Suppressor macrophage treated with lipopolysaccharide for 1 hour (primary cell): ENCODE measurements at places on chromosomes 4 and X.

- DNase-seq, result no peak
These were observed 114.3 kb upstream of the HS3ST1 start for GRCh38 chr4:11542952-11543351.

DNA sequence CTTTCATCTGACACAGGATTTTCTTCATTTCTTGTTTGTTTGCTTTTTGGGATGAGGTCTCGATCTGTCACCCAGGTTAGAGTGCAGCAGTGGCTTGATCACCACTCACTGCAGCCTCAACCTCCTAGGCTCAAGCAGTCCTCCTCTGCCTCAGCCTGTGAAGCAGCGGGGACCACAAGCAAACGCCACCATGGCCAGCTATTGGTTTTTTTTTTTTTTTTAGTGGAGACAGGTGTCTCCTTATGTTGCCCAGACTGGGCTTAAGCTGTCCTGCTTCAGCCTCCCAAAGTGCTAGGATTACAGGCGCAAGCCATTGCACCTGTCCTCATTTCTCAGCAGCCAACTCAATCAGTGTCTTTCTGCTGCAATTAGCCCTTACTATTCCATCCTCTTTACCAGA is 10.3 kb downstream of the SPRY1 start:
- no peak for DNase-seq

DNA sequence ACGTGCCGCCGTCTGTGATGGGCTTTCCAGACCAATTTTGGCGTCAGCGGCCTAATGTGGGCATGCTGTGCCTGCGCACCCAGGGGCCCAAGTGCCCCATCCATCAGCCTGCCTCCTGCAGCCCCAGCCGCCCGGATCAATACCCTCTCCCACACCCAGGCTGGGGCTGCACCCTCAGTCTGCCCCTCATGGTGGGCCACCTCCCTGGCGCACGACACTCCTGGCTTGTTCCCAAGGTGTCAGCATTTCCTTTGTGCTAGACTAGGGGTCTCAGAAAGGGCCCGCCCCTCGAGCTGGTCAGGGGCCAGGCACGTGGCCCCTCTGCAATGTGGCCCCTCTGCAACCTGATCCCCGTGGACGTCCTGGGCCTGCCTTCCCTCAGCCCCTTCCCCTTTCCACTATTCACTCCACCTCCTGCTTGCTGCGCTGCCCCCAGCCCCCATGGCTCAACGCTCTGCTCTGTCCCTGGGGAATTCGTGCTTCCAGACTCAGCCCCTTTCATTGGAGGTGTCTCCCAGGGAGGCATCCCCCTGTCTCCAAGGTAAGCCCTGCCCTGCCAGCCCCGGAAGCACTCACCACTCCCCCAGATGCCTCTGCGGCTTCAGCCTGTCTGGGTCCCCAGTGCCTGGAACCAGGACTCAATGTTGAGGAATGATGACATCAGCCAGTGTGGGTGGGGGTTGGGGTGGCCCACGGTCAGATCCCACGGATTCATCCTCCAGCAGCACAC is 130.8 kb downstream of the HMX1 start:
- DNase-seq, result no peak

DNA sequence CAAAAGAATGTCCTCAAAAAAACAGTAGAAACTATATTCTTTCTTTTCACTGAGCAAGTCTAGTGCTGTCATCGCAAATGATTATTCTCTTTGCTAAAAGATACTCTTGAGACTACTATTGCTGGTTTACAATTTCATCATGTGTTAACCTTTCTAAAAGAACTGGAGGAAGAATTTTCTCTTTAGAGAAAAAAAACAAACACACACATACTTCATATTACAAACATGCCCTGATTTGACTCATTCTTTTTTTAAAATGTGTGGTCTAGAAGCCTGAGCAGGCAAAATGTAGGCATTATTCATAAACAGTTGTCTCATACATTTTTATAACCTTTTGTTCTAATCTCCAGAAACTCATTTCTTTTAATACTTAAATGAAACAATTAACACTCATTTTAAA is 60.6 kb upstream of the FAT4 start:
- DNase-seq, result no peak

DNA sequence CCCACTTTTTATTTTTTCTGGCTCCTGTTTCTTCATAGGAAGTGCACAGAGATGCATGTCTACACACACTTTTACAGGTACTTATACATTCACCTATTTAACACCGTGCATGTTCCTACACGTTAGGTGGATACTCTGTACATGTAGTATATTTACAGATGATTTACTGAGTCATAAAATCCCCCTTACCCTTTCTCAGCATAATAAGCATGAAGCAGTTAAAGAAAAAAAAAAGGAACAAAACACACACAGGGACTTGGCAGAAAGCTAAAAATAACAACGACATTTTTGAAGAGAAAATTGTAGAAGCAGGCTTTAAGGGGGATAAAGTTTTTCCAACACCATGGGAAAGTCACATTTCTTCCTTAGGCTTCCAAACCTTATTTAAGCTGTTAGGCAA is 96.4 kb upstream of the IQCM start:
- DNase-seq, result no peak

DNA sequence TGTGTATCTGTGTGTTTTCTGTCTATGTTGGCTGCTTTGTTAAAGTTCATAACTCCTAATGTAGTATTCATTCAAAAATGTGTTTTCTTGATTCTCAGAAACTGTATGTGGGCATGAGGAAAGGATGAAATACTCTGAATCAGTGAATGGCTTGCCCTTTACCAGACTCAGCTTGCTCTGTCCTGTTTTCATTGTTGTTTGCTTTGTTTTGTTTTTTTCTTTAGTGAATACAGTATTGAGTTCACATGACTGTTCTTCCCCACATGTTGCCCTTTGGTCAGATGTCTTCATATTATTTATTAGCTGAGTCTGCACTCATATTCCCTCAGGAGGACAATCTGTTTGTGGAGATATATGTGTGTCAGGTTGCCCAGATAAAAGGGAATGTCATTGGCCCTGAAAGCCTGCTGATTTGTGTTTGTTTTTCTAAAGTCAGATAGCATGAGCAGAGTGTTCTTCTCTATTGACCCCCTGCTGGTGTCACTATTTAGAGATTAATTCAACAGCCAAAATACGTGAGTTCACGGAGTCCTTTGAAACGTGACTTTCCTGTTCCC is 1184.4 kb downstream of the RPA4 start:
- DNase-seq, result no peak

DNA sequence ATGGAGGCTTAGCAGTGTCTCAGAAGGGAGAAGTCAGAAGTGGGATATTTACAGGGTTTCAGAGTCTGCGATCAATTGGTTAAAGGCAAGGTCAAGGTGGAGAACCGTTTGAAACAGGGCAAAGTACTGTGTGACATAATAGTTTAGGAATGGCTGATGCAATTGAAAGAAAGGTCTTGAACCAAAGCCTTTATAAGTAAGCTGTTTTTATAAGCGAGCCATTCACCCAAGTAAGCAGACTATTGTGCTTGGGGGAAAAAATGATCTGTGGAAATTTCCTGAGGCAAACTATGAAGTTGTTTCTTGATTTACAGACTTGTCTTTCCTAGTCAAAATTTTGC is 327.3 kb downstream of the CAMK2D start:
- no peak for DNase-seq

GRCh38 chr4:181498148-181498547 is 745.1 kb upstream of the TENM3 start:
- no peak for DNase-seq

- DNase-seq, result no peak
These were observed 11.6 kb downstream of the ENAM start for GRCh38 chr4:70640192-70640591.

DNA sequence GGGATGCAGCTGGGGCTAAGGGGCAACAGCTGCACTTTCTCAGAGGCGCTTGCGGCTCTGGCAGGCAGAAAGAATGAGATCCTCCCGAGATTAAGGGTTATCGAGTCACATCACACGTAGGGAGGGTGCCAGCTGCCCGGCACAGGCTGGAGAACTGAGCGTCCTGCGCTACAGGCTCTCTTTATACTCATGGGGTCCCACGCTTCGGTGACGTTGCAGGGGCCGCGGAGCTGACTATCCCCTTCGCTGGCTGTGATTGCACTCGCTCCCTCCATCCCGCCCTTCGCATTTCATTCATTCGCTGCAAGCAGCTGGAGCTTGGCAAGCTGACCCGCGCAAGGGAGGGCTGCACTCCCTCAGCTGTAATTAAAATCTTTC is at the start of gene TACR3:
Gene TACR3, minus strand, starts transcription at position 156 of the 378 bp plus-strand sequence. CDS start 310 bp downstream, outside the sequence.
- no peak for DNase-seq

- no peak for DNase-seq
These were observed 34.5 kb upstream of the KDR start for GRCh38 chr4:55159851-55160250.

DNA sequence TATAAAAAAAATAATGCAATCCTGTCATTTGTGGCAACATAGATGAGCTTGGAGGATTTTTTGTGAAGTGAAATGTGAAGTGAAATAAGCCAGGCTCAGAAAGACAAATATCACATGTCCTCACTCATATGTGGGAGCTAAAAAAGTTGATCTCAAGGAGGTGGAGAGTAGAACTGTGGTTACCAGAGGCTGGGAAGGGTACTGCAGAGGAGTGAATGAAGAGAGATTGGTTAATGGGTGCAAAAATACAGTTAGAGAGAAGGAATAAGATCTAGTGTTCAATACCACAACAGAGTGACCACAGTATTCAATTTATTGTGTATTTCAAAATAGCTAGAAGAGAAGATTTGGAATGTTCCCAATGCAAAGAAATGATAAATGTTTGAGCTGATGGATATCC is 13.4 kb upstream of the ZCCHC18 start:
- no peak for DNase-seq

DNA sequence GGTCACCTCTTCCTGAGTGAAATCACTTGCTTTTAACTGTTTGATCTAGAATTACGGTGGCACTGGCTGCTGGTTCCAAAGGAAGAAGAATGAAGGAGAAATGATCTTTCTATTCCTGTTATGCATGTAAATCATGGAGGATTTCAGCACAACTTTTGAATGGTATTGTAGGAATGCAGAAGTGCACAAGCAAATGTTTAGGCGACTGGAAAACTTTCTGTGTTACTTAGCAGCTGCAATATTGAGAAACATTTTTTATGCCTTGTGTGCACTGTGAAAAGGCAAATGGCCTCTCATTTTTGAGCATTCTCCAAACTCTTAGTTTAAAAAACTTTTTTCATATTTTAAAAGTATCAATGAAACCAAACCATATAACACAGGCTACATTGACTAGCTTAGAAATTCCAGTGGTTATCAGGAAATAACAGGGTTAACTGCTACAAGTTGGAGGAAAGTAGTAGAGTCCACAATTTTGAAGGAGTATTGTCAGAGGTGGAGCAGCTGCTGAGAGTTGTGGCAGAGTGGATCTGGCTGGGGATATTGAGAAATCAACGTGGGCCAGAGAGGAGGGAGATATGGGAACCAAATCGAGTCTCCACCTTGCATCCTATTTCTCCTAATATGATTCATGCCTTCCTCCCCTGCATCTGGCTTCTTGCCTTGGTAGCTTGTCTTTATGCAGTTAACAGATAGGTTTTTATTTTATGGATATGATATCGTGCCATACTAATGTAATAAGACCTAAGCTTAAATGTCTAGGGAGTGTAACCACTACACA is 32.0 kb upstream of the FHL1 start:
- no peak for DNase-seq

- no peak for DNase-seq
These were observed 559 bp upstream of the PCDH18 start for GRCh38 chr4:137532869-137533236.

DNA sequence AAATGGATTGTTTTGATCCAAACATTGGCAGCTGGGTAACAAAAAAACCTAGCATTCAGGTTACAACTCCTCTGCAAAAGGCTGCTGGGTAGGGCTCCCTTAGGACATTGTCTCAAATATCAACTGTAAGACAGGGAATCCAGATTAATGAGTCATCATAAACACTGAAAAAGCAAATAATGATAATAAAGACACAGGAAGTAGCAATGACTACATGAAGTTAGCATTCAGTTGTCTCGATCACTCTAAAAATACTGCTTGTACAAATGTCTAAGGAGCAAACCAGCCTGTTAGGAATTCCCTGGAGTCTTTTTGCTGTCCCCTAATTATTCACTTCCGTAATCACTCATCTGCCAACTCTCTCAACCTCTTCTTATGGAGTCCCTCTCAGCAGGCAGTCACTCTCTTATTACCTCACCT is 259.2 kb downstream of the GPC3 start:
- DNase-seq, result no peak

- DNase-seq, result peak; percentile 72
These were observed 59.2 kb downstream of the SLC7A11 start for GRCh38 chr4:138182838-138183426.

- no peak for DNase-seq
These were observed 177.7 kb downstream of the LDB2 start for GRCh38 chr4:16720761-16721160.

DNA sequence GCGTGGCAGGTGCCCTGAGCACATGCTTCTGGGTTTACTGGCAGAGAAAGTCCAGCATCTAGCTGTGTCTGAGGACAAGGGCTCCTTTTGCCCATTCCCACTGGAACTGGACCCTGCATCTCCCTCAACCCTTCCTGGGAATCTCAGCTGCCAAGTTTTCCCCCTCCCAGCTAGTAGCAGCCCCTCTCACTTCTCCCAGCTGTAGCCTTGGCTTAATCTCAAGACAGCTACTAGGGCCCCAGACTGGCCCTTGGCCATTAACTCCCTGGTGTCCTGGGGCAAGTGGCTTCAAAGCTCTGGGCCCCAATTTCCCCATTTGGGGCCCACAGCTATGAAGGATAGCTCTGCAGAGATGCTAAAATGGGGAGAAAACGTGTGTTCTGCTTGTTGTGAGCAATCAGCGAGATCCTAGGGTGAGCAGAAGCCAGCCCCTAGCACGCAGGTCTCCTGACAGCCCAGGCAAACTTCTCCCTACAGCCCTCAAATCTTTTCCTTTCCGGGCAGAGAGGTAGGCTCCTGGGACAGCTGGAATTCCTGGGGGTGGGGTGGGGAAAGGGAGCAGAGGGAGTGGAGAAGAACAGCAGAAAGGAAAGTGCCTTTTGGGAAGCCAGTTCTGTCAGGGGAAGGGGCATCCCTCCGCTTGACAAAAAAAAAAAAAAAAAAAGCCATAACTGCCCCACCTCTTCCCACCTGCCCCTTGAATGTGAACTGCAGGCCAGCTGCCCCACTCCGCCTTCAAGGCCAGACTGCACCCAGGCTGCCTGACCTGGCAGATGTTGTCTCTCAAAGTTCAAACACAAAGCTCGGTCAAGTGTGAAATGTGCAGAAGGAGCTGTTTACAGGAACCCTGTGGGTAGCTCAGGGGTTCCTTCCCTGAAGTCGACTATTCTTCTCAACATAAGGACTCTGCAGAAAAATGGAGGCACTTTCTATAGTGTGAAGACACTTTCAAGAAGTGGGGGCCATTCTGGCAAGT is 16.6 kb downstream of the FGD1 start:
- no peak for DNase-seq

- DNase-seq, result no peak
These were observed 21.9 kb downstream of the LEF1 start for GRCh38 chr4:108146819-108147218.
